ENCODE measurements at places on chromosomes 12 and 14. TPM values are rescaled to one million over a fixed set of nuclear protein-coding genes. Genes with fewer than 3 reads are reported as not detected.

Gene SAMD4A
- 1.6 TPM for total RNA-seq

Gene PLA2G1B
- not detected for total RNA-seq

Gene ADCY4
- total RNA-seq: 7.9 TPM

Gene COX8C
- not detected for total RNA-seq

Gene RTL1
- not detected for total RNA-seq

Gene PITPNM2
- 28.1 TPM for total RNA-seq

Gene SERPINA1
- 0.35 TPM for total RNA-seq

Gene PAH
- not detected for total RNA-seq

Gene RDH12
- not detected for total RNA-seq

Gene SPIC
- total RNA-seq: not detected

Gene PIWIL1
- total RNA-seq: not detected

Gene GLIPR1L1
- not detected for total RNA-seq

Gene FGF6
- not detected for total RNA-seq

Gene TMEM132C
- not detected for total RNA-seq

Gene PAPLN
- not detected for total RNA-seq

Gene EGLN3
- 0.61 TPM for total RNA-seq

Gene OASL
- 36.5 TPM for total RNA-seq

Gene SLC2A13
- 2.1 TPM for total RNA-seq

Gene RHEBL1
- total RNA-seq: 4.7 TPM

Gene MANSC4
- not detected for total RNA-seq

Gene PTPRB
- total RNA-seq: not detected
